ENCODE measurements at places on chromosomes 6 and 20. TPM values are rescaled to one million over a fixed set of nuclear protein-coding genes. Genes with fewer than 3 reads are reported as not detected.
A peak's percentile ranks its signal among the peaks of the same experiment; 100 is the strongest.

DNA sequence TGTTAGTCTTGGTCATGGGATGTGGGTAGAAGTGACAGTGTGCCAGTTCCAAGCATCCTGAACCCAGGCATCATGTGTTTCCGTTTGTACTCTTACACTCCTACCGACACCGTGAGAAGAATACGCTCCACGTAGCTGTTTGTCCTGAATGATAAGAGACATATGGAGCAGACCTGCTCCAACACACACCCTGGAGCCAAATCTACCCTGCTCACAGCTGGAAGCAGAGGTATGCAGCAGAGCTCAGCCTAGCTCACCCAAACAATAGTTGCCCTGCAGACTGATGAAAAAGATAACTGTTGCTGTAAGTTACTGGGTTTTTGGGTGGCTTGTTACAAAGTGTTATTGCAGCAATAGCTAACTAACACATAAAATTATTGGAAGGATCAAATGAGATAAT is 14.3 kb upstream of the PDSS2 start:
- no peak for DNase-seq

DNA sequence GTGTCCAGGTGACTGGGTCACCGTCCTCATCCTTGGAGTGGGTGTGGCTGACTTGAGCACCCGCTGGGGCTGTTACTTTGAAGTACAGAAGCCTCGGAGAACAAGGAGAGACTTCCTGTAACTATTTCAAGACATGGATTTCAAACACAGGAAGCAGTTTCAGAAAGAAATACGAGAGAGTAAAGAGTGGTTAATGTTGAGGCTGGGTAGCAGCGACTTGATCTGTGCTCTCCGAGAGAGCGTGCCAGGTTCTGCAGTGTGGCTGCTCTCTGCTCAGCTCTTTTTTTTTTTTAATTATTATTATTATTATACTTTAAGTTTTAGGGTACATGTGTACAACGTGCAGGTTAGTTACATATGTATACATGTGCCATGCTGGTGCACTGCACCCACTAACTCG is 17.5 kb upstream of the EFCAB8 start:
- no peak for DNase-seq

DNA sequence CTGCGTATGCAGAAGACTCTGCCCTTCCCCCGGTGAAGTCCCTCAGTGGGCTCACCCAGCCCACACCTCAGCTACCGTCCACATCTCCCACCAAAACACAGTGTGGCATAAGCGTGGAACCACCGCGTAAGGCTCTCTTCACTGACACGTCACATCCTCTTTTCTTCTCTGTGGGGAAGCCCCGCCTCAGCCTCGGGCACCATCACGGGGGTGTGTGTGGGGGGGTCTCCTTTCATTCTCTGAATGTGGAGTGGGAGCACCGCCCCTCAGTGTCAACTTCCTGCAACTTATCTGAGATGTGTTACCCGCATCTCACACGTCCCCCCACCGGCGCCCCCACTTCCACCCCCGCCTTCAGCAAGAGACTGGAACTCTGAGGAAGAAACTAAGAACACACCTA is 388.4 kb upstream of the JARID2 start:
- DNase-seq = no peak

GRCh38 chr6:129886401-129887155 is 25.5 kb upstream of the TMEM244 start:
- no peak for DNase-seq

GRCh38 chr6:54070025-54070424 is 41.2 kb upstream of the MLIP start:
- DNase-seq = no peak

DNA sequence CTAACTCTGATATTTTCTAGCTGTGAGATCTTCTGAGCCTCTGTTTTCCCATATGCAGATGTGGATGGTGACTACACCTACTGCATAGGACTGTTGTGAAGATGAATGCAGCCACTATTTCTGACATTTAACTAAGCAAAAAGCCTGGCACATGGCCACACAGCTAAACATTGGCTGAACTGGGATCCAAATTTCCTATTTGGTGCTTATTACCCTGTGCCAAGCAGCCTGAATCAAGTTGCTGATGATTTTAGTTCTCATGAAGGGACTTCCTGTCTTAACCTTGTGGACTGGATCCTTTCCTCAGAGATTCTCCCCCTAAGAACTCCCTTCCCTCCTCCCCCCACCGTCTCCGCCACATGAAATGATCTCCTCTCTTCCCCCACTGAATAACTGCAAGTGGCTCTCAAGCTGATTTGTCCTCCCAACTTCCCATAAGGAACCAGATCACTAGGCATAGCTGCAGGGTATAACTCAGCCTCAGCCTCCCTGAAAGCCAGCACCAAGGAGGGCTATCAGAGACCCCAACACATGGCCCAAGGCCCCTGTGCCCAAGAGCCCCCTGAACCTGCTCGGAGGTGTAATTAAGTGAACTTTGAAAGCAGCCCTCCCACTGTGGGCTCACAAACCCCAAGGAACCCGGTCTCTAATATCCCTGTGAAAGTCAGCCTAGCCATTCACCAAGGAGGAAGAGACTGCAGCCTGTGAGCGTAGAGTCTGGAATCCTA is 55.7 kb downstream of the MAFB start:
- no peak for DNase-seq

GRCh38 chr6:118931436-118931835 is 3.5 kb downstream of the MCM9 start:
- no peak for DNase-seq

- DNase-seq = peak; percentile 83
These were observed 3.5 kb downstream of the NUP153 start for GRCh38 chr6:17703256-17703694.

DNA sequence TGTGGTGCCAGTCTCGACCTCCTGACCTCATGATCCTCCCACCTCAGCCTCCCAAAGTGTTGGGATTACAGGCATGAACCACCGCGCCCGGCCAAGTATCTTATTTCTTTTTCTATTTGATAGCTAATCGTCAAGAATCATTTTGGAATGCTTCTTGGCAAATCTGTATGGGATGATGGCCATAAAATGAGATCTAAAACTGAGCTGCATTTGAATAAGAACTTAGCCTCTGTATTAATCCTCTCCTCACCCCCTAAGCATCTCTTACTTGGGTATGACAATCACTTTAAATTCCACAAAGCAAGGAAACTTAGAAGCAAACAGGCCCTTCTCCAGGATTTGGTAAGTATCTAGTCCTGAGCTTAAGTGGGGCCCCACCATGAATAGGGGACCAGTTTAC is 108.9 kb upstream of the BTBD3 start:
- no peak for DNase-seq

- no peak for DNase-seq
These were observed 255.9 kb upstream of the RIN2 start for GRCh38 chr20:19502169-19502568.

DNA sequence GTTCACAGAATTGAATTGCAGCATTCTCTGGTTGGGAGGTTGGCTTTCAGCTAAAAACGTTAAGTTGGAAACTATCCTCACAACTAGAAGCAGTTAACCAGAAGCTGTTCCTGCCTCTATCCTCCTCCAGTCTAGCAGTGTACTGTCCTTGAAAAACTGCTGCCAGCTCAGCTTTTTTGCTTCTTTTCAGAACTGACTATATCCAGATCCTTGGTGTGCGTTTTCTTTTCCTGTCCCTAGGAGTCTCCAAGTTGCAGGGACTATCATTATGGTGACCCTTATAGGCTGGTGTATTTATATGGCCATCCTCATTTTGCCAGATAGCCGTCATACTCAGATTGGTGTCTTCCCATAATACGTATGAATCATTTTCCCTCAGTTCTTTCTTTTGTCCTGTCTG is 5.5 kb downstream of the ITCH start:
- no peak for DNase-seq

DNA sequence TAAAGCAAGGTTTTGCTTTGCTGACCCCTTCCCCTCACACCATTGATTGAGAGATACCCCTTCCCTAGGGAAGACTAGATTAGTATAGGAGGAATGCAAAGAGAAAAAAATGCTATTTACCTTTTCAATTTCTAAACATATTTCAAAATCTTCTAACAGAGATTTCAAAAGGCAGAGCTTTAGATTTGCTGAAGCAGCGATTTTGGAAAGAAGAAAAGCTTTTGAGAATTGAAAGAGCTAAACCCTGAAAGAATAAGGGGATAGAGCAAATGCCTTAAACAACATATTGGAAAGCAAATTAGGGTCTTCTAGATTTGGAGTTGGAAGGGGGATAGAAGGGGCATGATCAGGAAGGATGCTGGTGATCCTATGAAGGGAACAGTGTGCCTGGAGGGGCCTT is 46.5 kb upstream of the KLHL31 start:
- DNase-seq = no peak

DNA sequence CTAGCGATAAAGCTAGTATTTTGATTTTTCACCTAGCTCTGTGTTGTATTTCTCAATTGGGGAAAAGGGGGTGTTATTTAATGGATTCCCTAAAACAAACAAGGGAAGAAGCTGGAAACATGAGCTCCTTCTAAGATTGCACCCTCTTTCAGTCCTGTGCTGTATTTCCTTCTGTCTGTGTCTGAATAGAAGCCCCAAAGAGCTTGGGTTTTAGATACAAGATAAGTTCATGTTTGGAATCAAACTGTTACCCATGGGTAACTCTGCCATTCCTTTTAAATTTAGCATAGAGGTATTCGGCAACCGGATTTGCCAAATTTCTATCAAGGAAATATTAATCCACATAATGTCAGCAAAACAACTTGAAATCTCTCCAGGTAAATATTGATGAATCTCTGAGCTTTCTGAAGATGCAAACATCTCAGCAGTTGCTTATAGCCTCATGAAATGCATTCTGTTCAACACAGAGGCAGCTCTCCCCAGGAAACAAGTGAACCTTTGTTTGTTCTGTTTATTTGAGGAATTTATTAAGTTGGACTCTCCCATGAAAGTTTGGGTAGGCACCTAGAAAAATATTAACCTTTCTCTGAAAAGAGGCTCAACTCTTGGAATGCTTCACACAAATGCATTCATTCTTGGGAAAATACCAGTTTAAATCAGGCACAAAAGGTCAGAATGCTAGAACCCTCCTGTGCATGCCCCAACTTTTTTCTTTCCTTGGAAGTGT is 9.9 kb upstream of the SCGN start:
- DNase-seq = peak; percentile 79

GRCh38 chr20:45963059-45964005 is 8.7 kb downstream of the ZNF335 start:
- DNase-seq = peak; percentile 58

DNA sequence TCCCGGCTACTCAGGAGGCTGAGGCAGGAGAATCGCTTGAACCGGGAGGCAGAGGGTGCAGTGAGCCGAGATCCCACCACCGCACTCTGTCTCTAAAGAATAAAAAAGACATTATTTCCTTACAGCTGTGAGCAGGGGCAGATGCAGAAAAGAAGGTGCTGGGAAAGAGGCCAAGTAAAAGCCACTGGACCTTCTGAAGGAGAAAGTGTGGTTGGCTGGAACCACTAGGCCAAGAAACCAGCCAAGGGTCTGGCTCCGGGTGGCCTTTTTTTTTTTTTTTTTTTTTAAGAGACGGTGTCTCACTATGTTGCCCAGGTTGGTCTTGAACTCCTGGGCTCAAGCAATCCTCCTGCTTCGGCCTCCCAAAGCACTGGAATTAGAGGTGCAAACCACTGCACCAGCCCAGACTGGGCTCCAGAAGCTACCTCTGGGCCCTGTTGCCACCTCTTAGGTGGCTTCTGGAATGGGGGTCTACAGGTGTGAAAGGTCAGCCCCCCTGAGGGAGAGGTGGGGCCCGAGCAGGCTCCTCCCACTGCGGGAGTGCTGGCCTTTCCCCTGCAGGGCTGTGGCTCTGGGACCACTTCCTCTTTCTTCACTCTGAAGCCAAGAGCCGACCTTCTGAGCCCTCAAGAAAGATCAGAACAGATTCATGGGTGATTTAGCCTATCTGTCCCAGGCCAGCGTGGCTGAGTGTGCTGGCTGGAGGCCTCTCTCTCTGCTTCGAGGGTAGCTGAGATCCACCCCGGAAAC is at the start of gene FGD2:
Gene FGD2, plus strand, starts transcription at position 595 of the 750 bp plus-strand sequence. CDS start 163 bp downstream, outside the sequence.
- DNase-seq = no peak

DNA sequence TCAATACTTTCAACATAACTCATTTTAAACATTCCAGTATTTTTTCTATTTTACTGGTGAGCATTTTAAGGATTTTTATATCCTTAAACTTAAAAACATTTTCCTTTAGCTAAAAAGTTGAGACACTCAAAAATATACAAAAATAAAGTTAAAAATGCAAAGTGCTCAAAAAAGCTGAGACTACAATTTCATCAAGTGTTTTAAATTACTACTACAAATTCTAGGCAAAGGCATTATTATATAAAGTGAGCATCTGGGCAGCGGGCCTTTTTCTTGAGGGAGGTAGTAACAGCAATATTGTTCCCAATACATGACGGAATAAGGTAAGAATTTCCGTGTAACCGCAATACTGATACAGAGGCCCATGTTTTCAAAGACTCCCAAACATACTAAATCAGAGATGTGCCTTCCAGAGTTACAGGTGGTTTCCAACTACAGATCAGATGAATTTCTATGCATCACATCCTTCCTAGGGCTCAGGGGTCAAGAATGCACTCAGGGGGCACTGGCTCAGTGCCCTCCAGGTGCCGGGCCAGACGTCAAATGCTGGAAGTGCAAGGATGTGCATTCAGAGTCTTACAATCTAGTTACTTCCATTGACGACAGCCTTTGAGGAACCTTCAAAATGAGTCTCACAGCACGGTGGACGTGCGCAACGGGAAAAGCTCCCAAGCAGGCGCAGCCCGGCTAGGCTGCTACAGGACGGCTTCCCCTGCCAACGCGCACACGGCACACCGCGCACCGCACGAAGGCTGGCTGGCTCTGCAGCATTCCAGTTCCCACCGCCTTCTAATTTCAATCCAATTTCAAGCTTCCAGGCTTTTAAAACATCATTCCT is 1.7 kb downstream of the PHF10 start:
- DNase-seq = peak; percentile 77

- DNase-seq = no peak
These were observed 1.9 kb downstream of the AAR2 start for GRCh38 chr20:36238153-36238552.

DNA sequence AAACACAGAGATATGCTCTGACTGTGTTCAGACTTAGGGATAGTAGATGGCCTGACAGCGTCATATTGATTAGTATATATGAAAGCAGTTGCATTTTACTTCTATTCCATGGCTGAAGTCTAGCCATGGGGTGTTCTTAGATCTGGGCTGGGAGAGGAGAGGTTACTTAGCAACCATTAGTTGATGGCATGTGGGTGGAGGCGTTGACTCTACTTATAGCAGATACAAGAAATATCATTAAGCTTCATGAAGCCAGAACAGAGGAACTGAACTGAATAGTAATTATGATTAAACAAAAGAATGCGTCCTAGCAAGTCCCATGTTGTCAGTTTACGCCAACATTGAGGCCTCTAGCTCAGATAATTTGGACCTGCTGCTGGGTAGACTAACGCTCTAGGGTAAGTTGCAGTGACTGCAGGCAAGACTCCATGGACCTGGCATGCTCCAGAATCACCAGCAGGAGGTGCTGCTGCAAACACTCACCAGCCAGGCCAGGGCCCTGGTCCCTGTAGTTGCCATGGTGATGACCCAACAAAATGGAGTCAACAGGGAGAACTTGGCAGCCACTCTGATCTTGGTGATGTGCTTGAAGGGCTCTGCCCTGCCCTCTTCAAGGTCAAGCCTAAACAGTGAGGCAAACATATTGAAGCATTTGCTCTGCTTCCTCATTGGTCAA is 477.3 kb downstream of the PREX1 start:
- no peak for DNase-seq

The TCP1 gene
- 384 TPM for total RNA-seq

The OTOR gene
- total RNA-seq = not detected

The FAM83C gene
- not detected for total RNA-seq

The IMPG1 gene
- total RNA-seq = 0.30 TPM

The GSTA1 gene
- 0.15 TPM for total RNA-seq
